ENCODE measurements at places on chromosomes 5 and 9.

DNA sequence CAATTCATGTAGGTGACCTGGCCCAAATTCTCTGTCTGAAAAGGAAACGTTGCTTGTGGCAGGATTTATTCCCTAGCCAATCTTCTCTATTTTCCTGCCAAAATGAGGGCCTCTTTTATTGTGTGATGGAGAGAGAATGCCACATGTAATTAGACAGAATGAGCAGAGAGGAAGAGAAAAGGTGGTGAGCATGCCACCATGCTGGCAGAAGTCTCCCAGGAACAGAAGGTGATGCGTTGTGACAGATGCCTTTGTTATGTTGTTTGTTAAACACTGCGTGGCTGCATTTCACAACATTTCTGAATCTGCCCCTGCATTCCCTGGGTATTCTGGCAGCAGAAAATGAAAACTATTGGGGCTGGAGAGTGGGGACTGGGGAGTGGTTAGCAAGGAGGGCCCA lies 577.6 kb downstream of the TLR4 start:
- DNase-seq, result no peak

DNA sequence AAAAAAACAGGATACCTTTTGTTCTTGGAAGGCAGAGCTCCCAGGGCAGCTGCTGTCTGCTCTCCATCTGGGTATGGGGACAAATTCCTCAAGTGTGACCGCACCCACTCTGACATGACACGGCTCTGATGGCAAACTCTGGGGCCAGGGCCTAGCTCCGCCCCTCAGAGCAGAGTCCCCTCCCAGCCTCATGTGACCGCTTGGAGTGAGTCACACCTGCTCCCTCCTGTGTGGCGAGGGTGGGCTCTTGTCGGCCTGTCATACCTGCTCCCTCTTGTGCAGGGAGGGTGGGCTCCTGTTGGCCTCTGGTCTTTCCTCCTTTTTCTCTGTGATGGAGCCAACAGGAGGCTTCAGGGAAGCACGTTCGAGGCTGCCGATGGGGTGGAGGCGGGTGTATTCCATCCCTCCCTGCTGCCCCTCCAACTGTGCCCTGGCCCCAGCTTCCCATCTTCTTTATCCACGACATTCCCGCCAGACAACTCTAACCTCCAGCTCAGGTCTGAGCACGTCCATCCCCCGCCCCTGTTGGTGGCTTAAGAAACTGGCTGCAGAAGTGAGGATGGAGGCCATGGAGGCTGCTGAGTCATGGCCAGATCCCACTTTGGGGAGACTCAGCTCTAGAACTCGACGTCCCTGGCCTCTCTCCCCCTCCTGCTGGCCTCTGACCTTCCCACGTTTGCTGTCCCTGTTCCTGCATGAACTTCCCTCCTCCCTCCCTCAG lies 65.3 kb downstream of the OLFM1 start:
- no peak for DNase-seq

GRCh38 chr9:124980431-124980830 lies 39.5 kb upstream of the GOLGA1 start:
- no peak for DNase-seq

DNA sequence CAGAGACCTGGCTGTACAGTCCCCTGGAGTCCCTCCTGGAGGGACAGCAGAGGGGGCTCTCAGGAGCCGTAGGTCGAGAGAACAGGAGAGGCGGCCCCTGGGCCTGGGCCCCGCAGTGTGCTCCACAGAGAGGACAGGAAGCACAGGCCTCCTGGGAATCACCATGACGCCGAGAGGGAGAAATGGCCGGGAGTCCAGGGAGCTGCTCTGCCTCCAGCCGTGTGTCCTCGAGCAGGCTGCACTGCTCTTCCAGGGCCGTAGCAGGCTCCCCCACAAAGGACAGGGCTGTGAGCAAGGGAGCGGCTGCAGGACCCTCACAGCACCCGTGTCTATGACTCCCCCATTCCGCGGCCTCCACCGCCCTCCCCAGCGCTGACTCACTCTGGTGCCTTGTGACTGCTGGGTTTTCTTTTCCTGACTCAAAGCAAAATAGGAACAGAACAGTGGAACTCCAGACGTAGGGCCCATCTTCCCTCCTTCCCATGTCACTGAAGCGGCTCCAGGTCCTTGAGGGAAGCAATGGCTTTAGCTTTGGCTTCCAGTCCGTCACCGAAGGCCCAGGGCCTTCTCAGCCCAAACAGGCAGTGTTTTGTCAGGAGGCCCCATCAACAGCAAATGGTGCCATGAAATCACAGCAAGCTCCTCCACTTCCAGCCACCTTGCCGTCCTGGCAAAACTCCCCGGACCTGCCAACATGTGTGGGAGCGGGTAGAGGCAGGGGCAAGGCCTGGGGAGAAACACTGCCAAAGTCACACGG lies 114.2 kb downstream of the LHFPL2 start:
- DNase-seq, result no peak

- DNase-seq, result no peak
These were observed 72.9 kb upstream of the SHB start for GRCh38 chr9:38141746-38142591.

GRCh38 chr5:54302267-54302687 lies 8.1 kb downstream of the ARL15 start:
- no peak for DNase-seq

DNA sequence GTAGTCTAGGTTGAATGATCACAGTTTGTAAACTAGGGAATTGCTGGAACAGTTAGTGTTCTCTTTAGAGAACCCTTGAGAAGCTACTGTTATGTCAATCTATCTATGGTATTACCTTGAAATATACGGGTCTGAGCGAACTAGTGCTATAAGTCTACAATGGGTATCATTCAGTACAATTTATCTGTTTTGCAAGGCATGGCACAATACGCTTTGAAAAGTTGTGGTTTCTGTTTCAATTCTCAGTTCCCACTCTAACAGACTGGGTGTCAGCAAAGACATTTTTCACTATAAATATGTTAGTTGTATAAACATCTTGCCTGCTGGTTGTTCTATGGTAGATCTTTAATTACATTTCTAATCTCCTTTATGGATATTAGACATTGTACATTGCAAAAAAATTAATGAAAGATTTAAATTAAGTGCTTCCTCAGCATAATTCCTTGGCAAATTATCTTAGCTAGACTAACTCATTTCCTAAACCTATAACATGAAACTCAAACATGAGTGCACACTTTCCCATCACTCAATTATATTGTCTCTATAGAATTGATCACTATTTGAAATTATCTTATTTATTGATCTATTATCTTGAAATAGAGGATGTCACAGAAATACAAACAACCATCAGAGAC lies 24.9 kb upstream of the SLCO6A1 start:
- DNase-seq, result no peak

DNA sequence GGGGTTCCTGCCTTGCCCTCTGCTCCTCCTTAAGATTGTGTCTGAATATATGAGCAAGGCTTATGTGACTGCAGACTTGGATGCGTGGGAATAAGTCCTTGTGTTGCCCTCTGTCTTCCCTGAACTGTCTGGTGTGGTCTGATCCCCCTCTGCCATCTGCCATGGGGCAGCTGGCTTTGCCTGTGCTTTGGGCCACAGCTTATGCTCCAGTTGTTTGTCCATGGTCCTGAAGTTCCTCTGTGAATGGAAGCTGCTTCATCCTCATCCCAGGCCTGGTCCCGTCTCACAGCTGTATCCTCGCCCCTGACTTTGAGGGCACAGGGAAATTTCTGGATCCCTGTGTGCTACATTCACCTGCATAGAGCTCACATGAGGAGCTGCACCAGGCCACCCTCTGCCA lies 14.7 kb downstream of the IL31RA start:
- no peak for DNase-seq

DNA sequence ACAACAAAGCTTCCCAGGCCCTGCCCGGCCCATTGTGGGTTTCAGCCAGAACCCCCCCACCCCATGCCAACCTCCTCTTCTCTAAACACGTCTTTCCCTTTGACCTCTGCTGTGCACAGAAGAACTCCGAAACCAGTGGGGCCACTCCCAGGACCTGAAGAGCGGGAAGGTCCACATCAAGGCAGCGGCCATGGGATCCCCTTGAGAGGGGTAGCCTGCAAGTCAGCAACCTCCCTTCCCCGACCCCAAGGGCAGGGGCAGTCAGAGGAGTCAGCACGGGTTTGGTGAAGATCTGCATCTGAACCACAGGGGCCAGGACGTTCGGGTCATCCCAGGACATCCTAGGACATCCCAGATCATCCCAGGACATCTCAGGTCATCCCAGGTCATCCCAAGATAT lies 379.9 kb upstream of the IRX4 start:
- DNase-seq, result no peak

DNA sequence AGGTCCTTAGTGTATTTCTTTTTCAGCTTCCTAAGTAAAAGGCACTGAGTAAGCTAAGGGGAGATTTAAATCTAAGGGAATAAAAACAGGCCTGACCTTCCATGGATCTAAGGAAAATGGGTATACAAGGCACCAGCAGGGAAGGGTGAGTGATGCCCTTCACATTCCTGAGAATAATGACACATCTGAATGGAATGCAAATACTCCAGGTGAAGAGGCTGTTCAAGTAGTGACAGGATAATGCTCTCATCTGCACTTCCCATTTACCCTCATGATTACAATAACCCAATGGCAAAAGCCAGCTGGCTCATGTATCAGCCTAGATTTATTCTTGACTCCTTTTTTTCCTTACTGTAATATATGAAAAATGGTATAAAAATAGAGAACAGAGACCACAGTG lies 216.2 kb upstream of the ACTBL2 start:
- no peak for DNase-seq

DNA sequence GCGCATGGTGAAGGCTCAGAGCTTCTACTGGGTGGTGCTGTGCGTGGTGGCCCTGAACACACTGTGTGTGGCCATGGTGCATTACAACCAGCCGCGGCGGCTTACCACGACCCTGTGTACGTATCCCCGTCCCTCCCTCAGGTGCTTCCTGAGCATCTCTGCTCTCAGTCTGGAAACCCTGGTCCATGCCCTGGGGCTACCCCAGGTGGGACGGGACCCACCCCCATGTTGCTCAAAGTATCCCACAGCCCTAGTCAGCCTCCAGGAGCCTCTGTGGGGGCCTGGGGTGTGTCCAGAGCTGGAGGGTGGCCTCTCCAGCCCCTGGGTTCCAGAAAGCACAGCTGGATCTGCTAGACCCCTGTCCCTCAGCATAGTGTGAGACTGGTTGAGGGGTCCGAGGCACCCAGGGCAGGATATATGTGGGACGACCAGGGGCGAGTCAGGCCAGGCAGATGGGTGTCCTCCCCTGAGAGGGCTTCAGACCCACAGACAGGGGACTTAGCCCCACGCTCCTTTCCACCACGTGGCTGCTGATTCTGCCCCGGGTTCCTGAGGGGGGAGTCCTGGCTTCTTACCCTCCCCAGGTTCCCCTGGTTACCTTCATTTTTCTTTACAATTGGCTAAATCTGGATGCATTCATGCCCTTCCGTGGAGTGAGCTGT lies 94.0 kb downstream of the CACNA1B start:
- DNase-seq, result no peak

GRCh38 chr9:33202018-33202417 lies 34.9 kb upstream of the B4GALT1 start:
- DNase-seq, result no peak

DNA sequence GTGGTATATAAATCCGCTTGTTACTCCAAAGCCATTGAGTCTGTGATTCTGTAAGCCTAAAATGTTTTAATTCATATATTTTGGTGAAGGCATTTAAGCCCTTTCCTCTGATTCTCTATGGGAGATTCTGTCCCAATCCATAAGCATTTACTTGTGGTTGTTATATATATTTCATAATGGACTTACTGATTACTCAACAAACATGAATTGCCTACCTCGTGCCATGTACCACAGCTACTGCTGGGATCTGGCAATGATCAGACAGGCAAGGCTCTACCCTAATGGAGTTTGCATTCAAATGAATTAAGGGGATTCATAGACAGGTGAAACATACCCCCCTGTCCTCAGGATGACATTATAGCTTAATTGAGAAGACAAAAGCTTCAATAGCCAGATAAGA lies 54.5 kb downstream of the C9orf152 start:
- DNase-seq, result no peak

All from stimulated activated CD4-positive, alpha-beta T cell treated with anti-CD3 and anti-CD28 coated beads, Interleukin-15, amount 100 ng/mL, for 1 hour (primary cell).